ENCODE measurements at places on chromosomes 3 and 15.
A peak's percentile ranks its signal among the peaks of the same experiment; 100 is the strongest.

GRCh38 chr15:57118013-57118799, 199.8 kb downstream of the TCF12 start:
- DNase-seq = peak; percentile 48

DNA sequence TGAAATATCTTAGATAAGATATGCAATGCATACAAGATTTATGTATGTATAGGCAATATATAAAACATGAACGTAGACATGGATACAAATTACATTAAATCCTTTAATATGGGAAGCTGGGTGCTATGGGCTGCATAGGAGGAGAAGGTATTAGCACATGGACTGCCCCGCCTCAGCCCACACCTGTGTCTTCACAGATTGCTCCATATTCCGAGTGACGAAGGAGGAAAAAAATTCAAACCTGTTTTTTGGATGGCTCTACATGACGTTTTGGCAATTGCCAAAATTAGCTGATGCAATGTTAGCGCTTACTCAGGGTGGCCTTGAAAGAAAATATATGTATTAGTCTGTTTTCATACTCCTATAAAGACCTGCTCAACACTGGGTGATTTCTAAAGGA, 223.4 kb upstream of the SLCO3A1 start:
- DNase-seq = no peak

DNA sequence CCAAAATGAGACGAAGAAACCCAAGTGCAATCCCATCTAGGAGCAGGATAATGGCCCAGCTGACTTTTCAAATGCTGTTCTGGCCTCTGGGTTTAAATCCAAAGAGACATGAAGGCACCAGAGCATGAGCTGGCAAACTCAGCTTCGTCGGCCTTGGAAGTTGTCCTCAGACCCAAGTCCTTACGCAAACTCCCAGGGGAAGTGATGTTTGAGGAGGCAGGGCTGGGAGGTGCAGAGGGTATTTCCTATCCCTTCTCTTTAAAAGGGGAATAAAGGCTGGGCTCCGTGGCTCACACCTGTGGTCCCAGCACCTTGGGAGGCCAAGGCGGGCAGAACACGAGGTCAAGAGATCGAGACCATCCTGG, 68.9 kb upstream of the HERC1 start:
- no peak for DNase-seq

GRCh38 chr3:52831500-52832301, 1.2 kb upstream of the ITIH4 start:
- DNase-seq = peak; percentile 76

DNA sequence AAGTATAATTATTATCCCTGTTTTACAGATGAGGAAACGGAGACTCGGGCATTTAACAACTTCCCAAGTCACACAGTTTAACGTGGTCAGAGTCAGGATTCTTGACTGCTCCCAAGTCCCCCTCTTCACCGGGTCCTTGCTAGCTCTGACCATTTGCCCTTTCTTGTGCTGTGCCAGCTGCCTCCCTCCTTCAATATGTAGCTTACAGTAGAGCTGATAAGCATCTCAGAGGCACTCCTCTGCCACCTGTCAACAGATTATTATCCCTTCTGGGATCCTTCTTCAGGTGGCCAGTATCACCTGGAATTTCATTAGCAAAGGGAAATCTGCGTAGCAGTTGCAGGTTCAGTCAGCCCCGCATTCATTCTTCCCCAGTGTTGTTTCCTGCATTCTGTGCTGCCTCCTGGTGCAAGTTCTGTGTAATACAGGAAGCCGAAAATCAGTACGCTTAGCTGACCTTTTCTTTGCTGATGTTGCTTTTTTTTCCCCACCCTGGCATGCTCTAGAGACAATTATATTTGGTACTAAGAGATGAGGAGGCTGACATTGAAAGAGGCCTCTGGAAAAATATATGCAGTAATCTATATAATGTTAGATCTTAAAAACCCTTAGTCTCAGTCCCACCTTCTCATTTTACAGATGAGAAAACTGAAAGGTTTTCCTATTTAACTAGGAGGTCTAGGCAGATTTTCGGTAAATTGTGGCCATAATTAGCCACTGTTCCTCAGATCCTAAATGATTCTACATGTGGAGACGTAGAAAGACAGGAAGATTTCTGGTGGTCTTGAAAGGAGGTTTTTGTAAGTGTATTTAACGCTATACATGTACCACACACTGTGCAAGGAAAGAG, 24.8 kb downstream of the TMOD2 start:
- DNase-seq = peak; percentile 25

GRCh38 chr3:194584866-194585265, 48.4 kb downstream of the TMEM44 start:
- DNase-seq = peak; percentile 32

GRCh38 chr15:65183865-65184159, 1.3 kb downstream of the CLPX start:
- DNase-seq = no peak

DNA sequence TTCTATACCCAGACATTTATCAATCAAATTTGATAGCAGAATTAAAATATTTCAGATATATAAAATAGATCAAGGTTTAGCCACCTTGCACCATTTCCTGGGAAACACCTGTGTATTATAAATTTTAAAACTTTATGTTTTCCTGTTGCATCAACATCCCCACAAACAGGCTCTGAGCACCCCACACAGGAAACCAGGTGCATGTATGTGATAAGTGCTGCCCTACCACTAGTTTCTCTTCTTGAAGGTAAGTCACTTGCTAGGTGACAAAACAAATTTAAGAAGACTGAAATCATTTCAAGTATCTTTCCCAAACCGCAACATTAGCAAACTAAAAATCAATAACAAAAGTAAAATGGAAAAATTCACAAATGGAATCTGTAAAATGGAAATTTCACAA, 496.1 kb upstream of the CCDC54 start:
- DNase-seq = no peak

- DNase-seq = no peak
Measured at GRCh38 chr3:152745646-152746045, 89.3 kb upstream of the P2RY1 start.

GRCh38 chr3:119630128-119630879, 30.1 kb downstream of the POPDC2 start:
- DNase-seq = peak; percentile 65

DNA sequence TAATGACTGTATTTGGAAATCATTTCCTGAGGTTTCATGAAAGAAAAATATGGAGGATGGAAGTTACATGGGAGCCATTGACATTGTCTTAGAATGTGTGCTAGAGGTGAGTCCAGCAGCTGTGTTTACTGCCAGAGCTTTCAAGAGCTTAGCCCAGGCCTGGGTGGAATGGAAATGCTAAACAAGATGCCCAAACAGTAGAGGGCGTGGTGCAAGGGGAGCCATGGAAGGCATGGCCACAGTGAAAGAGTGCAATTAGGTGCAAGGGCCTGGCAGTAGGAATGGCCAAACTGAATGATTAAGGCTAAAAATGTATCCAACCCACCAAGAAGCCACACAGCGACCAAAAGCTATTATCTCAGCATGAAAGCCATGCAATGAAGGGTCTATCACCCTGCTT, 257.7 kb upstream of the NR2F2 start:
- DNase-seq = no peak

- DNase-seq = no peak
Measured at GRCh38 chr3:45965653-45966052, 22.4 kb downstream of the CXCR6 start.

DNA sequence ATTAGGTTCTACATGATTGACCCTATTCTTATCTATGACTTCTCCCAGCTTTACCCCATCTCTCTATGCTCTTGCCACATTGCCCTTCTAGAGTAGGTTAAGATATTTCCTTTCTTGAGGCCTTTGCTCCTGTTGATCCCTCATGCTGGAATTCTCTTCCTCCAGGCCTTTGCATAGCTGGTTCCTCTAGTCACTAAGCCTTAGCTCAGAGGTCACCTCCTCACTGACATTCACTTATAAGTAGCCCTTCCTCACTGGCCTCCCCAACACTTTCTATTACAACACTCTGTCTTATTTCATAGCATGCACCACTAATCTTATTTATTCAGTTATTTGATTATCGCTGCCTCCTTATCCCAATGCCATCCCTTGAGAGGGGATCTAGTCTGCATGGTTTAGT, 228.4 kb upstream of the COL8A1 start:
- DNase-seq = no peak

GRCh38 chr15:73385205-73385604, 16.4 kb upstream of the HCN4 start:
- DNase-seq = no peak

DNA sequence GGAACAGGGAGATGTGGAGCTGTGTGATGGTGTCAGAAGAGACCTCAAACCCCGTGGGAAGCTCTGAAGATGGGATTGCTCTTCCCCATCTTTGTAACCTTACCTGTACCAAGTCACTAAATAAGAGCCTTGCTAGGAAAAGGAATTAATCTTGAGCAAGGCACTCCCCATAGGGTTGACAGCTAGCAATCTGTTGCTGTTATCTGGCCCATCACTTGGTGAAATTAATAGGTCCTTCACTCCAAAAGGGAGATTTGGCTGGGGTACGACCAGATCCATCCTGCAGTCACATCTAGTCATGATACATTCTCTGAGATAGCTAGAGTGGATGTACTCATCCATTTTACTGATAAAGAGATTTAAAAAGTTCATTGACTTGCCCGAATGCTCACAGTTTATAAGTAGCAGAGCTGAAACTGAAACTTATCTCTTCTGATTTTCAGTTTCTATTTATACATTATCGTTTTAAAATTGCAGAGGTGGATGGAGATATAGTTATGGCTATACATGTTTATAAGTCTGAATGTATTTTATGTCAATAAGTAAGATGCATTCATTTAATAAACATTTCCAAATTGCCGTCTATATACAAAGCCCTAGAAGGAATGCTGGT, 299.1 kb upstream of the MCTP2 start:
- no peak for DNase-seq

- DNase-seq = no peak
Measured at GRCh38 chr3:5260992-5261501, 73.5 kb downstream of the EDEM1 start.

GRCh38 chr15:98604983-98605382, 43.4 kb upstream of the IGF1R start:
- DNase-seq = no peak

- DNase-seq = peak; percentile 35
Measured at GRCh38 chr15:30023798-30024295, 58.9 kb upstream of the GOLGA8J start.

DNA sequence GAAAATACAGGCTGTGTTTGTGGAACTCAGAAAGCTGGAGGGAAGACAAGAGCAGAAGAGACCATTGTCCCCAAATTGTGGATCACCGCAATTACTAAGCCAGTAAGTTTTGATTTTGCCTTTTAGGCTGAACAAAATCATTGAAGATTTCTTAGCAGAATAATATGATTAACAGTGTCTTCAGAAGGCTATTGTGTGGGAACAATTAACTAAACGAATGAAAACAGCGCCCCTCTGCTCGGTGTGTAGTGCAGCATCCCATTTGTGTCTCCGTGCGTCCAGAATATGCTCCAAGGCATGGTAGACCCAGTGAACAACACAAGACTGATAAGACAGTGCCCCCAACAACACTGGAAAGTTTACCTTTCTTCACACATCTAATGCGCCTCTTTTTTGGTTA, 71.2 kb downstream of the CRTC3 start:
- DNase-seq = no peak

- no peak for DNase-seq
Measured at GRCh38 chr3:191352014-191352413, 21.7 kb upstream of the UTS2B start.

- DNase-seq = peak; percentile 58
Measured at GRCh38 chr15:41022487-41023090, 69.3 kb downstream of the CHAC1 start.

DNA sequence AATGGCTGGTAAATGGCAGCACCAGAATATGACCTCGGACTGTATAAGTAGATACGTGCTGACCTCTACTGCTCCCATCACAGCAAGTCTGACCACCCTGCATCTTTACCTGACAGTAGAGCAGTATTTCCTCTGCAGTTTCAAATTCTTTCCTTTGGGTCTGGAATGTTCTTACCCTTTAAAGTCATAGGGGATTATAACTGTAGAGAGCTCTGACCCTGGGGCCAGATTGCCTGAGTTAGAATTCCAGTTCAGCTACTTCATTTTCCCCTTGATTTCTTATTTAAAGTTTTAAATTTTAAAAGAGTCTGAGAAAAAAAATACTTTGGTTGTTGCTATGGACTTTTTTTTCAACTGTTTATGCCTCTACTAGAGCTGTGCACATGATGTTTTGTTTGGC, 237.7 kb downstream of the NR1D2 start:
- no peak for DNase-seq

- DNase-seq = no peak
Measured at GRCh38 chr3:94356581-94356980, 293.7 kb downstream of the NSUN3 start.

GRCh38 chr3:81242871-81243270, 518.6 kb downstream of the GBE1 start:
- DNase-seq = peak; percentile 43

GRCh38 chr15:95150466-95150865, 919.1 kb downstream of the MCTP2 start:
- DNase-seq = no peak

DNA sequence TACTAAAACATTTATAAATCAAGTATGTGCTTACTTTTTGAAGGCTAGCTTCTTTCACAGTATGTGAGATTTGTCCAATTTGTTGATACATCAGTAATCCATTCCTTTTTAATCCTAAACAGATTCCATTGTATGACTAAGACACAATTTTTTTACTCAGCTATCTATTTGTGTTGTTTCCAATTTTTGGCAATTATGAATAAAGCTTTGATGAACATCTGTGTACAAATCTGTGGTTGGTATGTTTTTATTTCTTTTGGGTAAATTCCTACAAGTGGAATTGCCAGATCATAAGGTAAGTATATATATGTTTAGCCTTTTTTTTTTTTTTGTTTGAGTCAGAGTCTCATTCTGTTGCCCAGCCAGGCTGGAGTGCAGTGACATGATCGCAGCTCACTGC, 56.2 kb upstream of the VEPH1 start:
- DNase-seq = peak; percentile 30

- DNase-seq = peak; percentile 90
Measured at GRCh38 chr15:31471731-31472430, 145.2 kb downstream of the KLF13 start.

DNA sequence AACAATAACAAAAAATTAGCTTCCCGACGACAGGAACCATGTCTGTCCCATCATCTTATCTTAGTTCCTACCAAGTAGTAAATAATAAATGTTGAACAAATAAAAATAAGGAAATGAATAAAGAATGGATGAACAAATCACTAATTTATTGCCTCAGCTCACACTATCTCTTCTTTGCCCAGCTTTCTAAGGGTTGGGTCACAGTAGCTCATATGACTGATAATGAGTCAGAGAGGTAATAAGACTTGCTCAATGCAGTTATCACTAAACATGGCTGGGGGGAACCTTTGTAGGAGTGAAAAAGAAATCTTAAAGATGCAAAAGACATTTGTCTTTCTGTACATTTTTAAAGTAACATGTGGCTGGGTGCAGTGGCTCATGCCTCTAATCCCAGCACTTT, 182.2 kb downstream of the WDR76 start:
- DNase-seq = peak; percentile 48

DNA sequence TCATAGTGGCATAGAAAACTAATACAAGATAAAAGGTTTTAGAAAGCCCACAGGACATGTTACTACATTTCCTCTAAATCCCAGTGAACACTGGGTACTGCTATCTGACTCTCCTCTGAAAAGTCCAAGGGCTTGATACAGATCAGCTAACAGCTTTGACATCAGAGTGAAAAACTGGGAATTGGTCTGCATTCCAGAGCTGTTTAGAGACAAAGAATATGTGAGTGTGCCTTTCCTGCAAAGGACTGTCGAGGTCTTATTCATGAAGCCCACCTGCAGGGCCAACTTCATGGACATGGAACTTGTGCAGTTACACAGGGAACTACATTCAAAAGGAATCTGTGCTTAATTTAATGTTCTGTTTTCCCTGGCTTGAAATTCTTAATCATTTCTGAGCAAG, 5.2 kb upstream of the TMCO5A start:
- DNase-seq = no peak
